SK-N-SH treated with all-trans-retinoic acid at 6 μM for 48 hours (cell line): ENCODE measurements at places on chromosomes 16 and 17.

- no peak for ATAC-seq
These were observed 60.8 kb downstream of the TEX14 start for GRCh38 chr17:58630883-58631522.

- ATAC-seq, result no peak
These were observed 243.0 kb upstream of the MYOCD start for GRCh38 chr17:12422651-12423050.

DNA sequence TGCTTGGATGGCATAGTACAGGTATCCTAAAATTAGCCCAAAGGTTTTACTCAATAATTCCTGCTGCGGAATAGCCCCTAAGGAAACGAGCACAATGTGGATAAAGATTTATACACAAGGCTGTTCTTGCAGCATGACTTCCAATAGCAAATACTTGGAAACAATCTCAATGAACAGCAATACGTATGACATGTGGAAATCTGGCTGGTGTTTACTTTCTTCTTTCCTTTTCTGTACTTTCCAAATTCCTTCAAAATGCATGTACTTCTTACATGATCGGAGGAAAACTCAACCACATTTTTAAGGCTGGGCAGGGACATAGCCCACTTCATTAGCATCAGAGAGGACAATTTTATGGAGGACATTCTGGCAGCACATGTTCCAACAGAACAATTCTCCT, 86.6 kb downstream of the C16orf95 start:
- no peak for ATAC-seq

DNA sequence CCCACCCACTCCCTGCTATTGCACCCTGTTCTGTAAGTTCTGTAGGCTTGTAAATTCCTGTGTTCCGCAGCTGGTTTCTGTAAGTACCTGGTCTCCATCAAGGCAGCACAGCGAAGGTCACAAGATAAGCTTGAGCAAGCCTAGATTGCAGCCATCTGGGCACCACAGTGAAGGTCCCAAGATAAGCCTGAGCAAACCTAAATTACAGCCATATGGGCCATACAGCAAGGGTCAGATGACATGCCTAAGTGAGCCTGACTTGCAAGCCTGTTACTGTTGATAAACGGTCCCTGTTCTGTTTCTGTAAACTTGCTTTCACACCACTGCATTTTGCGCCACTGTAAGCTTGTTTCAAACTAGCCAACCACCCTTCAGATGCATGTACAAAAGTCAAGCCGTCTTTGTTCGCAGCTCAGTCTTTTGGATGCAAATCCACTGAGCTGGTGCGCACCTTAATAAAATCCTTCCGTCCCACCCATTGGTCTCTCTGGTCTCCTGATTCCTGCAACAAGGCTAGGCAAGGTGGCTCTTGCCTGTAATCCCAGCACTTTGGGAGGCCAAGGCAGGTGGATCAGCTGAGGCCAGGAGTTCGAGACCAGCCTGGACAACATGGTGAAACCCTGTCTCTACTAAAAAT, 42.6 kb upstream of the ATF7IP2 start:
- no peak for ATAC-seq

DNA sequence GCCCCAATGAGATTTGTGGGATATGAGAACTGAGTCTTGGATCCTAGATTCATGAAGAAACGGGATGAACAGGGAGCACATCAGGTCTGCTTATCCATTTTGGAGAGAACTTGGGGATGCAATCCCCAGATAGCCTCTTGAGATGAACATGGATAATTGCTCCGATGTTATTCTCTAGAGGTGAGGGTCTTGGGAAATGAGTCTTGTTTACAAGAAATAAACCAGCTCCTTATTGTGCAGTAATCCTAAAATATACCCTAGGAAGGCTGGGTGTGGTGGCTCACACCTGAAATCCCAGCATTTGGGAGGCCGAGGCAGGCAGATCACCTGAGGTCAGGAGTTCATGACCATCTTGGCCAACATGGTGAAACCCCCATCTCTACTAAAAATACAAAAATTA, at the start of gene OR1D2:
TSS of gene OR1D2 (minus strand) at position 101 of the 400 bp plus-strand sequence. CDS start 11,426 bp downstream, outside the sequence.
- ATAC-seq, result no peak

DNA sequence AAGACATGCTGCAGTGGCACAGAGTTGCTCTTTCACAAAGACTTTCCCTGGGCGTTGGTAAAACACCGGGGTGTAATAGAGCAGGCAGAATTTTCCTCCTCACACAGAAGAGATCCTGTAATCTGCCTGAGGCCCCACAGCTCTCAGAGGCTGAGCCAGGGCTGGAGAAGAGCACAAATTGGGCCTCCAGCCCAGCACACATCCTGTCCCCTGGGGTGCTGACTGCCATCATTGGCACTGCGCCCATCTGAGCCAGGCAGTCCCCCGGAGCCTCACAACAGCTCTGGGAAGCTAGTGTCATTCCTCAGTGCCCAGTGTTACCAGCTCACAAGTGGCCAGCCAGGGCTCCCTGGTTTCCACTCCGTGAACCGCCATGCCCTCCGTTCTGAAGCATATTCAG, 119.4 kb downstream of the SOCS1 start:
- peak; percentile 17 for ATAC-seq

- 0 out of 3 replicates have a peak, but pooled peaks have one; percentile 28 for ATAC-seq
These were observed 19.6 kb downstream of the MGAT5B start for GRCh38 chr17:76887802-76888201.

- no peak for ATAC-seq
These were observed 387.4 kb downstream of the CPPED1 start for GRCh38 chr16:12416136-12416787.

DNA sequence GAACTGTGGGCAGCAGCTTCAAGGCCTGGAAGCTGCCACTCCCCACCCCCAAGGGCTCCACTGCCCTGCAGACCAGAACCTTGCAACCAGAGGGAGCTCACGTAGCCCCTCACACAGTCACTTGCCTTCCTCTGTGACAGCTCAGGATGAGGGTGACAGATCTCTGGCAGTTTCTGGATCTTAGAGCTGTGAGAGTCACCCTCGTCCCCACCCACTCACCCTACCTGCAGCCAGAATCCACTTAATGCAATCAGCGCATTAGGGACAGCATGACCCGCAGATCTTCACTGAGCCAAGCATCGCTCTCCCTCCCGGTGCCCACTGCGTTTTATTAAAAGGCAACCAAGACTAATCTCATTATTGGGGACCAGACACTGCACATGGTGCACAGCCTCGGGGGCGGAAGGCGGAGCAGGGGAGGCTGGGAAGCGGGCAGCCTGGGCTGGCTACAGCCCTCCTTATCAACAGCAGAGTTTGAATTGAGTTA, 3.5 kb downstream of the CYB561 start:
- ATAC-seq, result peak; percentile 51

DNA sequence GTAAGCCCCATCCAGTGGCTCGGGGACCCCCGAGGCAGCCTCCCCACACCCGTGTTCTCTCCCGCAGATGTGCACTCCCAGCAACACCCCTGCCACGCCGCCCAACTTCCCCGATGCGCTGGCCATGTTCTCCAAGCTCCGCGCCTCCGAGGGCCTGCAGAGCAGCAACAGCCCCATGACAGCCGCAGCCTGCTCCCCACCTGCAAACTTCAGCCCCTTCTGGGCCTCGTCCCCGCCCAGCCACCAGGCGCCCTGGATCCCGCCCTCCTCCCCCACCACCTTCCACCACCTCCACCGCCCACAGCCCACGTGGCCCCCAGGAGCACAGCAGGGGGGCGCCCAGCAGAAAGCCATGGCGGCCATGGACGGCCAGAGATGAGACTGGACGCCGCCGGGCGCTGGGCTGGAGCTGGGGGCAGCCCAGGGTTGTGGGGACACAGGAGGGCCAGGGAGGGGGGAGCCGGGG, 5.0 kb downstream of the UBALD2 start:
- ATAC-seq, result no peak

DNA sequence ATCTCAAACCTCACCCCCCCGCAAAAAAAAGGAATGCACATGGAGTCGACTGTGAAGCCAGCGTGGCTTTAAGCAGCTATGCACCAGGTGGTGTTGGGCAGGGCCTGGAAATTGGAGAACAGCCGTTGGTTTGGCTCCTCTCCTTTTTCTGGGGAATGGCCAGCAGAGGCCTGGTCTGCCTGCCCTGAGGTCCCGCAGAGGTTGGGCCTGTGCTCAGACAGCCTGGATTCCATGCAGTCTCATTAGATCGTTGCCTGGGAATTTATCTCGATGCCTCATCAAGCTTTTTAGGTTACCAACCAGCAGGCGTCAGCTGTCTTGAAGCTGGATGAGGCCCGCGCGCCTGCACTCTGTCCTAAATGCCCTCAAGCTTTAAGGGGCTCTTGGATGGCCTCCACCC, 9.8 kb downstream of the SLC12A3 start:
- ATAC-seq, result peak; percentile 80

GRCh38 chr16:19179546-19180490, 11.8 kb downstream of the SYT17 start:
- peak; percentile 88 for ATAC-seq

- no peak for ATAC-seq
These were observed 108.8 kb downstream of the WSCD1 start for GRCh38 chr17:6179017-6179416.

DNA sequence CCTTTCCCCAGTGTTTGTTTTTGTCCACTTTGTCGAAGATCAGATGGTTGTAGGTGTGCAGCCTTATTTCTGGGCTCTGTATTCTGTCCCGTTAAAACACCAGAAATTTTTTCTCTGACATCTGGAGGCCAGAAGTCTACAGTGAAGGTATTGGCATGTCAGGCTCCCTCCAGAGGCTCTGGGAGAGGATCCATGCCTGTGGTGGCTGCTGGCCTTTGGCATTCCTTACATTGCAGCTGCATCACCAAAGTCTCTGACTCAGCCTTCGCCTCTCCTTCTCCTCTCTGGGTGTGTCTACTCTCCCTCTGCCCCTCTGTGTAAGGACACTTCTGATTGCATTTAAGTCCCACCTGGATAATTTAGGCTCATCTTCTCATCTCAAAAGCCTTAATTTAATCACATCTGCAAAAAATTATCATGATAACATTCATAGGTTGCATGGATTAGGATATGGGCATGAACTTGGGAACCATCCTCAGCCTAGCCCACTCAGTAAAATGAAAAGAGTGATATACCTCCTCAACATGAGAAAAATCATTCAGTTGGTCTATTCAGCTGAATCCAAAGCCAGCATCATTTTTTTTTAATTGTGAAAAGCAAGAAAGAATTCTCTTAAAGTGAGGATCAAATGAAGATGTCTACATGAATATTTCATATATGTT, 78.0 kb downstream of the MAP2K6 start:
- ATAC-seq, result peak; percentile 100

DNA sequence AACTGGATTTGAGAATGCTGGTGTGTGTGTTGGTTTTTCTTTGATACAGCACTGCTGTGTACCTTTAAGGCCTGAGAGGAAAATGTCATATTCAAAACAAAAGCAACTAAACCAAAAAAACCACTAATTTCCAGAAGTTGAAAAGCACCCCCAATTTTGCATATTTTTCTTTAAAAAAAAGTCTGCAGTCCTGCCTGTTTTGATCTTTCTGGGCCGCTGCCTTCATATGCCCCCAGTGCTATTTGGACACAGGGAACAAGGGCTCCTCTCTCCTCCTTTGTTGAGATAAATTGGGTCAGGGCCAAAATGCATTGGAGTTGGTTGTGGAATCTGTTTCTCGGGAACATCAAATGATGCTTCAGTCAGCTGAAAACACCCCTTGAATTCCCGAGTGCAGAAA, 26.9 kb downstream of the GPT2 start:
- no peak for ATAC-seq

- ATAC-seq, result no peak
These were observed 19.3 kb downstream of the MMD start for GRCh38 chr17:55402374-55402773.

DNA sequence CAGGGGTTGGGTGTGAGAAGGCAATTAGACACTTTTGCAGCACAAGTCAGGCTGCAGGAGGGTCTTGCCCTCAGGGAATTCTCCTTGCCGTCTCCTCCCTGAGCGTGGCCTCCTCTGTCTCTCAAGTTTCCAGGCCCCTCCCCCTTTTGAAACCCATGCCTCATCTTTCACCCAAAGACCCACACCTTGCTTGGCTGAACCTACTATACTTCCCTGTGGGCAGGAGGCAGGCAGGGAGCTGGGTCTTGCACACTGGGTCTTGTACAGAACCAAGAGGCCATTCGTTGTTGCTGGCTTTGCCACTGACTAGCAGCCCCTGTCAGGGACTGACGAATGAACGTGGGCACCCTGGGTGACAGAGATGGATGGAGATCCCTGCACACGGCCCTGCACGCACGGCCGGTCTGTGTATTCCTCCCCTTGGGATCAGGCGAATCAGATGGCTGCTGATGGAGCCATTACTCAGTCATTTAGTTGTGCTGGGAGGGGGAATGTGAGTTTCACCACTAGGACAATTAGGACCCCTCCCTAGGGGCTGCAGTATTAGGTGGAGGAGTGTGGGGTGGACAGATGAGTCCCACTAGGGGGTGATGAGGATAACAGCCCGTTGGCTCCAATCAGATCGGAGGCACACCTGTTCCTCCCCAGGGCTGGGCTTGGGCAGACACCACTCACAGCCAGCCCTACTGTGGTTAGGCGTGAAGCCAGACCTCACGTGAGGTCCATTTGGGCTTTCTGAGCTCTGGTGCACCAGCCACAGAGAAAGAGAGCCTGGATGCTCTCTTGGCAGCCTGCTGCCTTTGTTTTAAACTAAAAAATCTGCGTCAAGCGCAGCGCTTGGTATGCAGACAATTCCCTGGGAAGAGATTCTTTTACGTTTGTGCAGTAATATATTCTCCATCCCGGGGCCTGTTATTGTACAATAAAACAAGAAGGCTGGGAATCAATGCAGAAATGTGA, 167.7 kb upstream of the WSCD1 start:
- ATAC-seq, result no peak

- no peak for ATAC-seq
These were observed 115.5 kb downstream of the ABCC1 start for GRCh38 chr16:16064874-16065384.

GRCh38 chr16:84832488-84833143, 12.8 kb downstream of the CRISPLD2 start:
- ATAC-seq, result no peak

- ATAC-seq, result no peak
These were observed 63.5 kb downstream of the NDEL1 start for GRCh38 chr17:8499171-8499570.

DNA sequence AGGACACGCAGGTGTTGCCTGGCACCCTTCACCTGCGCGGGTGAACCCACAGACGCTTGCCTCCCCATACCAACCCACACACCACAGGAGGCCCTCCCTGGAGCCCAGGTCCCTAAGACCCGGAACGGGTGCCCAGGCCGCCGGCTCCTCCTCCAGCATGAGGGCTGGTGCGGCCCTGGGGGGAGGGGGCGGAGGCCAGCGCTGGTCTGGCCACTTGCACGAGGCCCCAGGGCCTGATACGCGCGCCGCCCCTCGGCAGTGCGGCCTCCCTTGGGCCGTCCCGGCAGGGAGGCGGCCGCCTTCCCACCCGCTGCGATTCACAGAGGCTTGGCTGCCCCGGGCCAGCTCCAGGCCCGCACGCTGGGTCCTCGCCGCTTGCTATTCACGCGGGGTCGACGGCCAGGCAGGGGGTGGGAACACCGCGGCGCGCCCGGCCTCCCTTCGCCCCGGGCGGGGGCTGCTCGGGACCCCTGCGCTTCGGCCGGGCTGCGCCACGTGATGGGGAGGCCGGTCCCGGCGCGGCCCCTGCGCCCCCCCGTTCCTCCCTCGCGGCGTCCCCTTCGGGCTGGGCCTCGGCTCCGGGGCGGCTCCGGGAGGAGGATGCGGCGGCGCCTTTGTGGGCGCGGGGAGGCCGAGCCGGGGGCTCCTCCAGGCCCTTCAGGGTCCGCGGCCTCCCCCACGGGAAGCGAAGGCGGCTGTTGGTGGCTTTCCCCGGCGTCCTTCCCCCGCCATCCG, 685 bp downstream of the FASN start:
- peak; percentile 48 for ATAC-seq

GRCh38 chr16:78985716-78986605, 614.6 kb downstream of the MAF start:
- no peak for ATAC-seq
